SK-N-SH (cell line): ENCODE measurements at places on chromosomes 3 and 15.

DNA sequence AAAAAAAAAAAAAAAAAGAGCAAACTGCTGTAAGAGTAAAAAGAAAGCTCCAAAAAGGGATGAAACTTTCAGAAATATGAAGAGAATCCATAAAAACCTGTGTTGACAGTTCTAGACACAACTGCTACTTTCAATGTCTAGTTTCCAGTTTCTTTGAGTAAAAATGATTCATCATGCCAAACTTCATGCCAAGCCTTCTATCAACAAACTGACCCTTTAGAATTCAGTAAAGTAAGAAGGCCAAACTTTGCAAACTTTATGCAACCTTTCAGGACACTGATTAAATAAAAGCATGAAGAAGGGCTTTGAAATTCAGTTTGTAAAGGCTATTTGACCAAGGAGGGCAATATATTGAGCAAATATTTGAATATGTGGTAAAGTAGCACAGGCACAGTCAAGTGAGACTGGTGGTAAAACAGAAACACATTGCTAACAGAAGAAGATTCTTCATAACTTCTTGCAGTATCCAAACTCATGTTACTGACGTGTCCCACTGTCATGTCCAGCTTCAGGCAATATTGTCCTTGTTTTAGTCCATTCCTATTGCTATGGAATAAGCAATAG is 56.3 kb upstream of the CFAP20DC start:
- DNase-seq: no peak

- DNase-seq: no peak
Measured at GRCh38 chr3:169527507-169527906, 136.0 kb downstream of the MECOM start.

DNA sequence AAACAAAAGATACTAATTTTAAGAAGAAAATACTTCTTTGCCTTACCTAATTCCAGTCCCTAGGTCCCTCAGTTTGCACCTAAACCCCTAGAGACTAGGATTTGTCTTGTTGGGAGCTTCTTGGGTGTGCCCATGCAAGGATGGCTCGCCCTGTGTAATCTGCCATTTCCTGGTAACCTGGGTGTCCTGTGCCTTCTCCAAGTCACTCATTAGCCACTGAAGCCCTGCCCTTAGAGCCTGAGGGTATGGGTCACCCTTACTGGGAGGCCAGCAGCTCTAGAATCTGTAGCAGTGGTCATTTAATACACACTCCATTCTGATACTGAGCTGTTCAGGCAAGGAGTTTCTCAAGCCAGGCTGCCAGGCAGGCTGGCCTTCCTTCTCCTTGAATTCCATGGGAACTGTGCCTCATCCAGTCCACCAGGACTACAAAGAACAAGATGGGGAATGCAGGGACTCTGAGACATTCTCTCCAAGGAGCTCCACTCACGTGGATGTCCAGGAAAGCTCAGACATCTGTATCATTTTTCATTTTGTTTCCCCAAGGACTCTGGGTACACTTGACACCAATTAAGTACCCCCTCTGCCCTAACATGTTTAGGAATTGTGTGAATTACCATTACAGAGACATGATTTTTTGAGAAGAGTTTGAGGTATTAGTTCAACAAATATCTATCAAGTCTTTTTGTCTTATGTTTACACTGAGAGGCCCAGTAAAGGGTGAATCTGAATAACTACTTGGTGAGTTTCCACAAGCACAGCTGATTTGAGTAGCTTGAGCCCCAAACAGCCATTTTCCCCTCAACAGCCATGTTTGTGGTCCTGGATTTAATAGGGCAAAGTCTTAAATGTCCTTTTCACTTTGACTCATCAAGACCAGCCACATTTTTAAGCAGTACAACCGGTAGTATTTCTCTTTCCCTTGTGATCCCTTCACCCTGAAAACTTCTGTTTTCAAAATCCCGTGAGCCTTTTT is 52.6 kb downstream of the ARNT2 start:
- DNase-seq: no peak

DNA sequence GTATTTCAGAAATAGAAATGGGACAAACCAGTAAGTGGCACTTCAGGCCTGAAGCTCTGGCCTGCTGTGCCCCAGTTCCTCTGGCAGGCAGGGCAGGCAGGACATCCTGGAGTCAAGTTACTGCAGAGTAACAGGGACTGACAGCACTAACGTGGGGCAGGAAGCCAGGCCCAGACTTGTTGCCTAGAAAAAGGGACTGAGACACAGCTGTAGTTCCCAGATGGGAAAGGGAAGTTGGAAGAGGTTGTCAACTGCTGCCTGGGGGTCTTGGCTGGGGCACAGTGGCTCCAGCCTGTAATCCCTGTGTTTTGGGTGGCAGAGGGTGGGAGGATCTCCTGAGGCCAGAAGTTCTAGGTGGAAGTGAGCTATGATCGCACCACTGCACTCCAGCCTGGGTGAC is 171.9 kb downstream of the FMN1 start:
- peak; percentile 44 for DNase-seq

DNA sequence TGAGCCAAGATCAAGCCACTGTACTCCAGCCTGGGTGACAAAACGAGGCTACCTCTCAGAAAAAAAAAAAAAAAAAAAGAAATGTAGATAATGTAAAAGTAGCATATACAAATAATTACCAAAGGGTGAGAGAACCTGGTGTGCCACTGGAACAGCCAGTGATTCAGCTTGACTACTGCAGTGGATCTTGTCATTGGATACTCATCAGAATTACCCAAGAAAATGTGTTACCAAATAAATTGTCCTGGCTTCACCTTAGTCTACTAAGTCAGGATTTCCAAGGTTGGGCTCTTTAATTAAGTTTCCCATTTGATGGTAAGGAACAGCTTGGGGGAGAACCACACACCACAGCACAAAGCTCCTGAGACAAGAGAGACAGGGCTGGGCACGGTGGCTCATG is 1.5 kb downstream of the NICN1 start:
- DNase-seq: no peak

GRCh38 chr15:101237251-101237650 is 14.6 kb downstream of the CHSY1 start:
- DNase-seq: no peak

DNA sequence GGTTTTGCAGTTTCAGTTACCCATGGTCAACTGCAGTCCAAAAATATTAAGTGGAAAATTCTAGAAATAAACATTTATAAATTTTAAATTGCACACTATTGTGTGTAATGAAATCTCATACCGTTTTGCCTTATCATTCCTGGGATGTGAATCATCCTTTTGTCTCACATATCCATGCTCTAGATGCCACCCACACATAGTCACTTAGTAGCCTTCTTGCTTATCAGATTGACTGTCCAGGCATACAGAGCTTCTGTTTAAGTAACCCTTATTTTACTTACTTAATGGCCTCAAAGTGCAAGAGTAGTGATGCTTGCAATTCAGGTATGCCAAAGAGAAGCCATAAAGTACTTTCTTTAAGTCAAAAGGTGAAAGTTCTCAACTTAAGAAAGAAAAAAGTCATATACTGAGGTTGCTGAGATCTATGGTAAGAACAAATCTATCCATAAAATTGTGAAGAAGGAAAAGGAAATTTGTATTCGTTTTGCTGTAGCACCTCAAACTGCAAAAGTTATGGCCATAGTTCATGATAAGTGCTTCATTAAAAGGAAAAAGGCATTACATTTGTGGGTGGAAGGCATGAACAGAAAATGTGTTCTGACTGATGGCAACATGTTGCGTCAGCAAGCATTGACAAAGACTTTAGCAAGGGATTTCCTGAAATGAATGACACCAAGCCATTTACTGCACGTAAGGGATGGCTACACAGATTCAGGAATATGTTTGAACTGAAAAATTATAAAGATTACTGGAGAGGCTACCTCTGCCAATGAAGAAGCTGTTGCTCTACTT is 43.8 kb downstream of the SPATA16 start:
- no peak for DNase-seq

- no peak for DNase-seq
Measured at GRCh38 chr15:96324192-96324895, 6.2 kb upstream of the NR2F2 start.

DNA sequence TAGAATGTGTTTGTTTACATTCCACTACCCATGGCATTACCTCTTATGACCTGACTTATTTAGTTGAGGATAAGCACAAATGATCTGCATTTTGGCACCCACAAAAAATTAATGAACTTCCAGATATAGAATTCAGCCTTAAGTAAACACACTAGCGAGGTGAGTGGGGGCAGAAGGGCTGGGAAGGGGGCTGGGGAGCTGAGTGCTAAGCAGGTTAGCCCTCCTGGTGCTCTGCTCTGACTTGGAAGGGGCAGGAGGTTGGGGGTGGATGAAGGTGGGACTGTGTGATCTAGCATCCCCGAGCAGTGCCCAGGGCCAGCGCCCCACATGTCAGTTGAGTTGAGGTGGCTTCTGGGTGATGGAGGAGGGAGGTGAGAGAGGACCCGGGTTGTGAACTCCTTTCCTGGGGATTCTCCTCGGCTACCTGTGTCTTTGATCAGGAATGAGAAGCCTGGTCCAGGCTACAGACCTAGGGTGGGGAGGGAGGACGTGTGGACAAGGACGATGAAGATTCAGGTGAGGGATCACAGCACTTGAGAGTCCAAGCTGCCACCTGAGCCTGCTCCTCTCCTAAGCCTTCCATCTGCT is 178.6 kb upstream of the SMAD3 start:
- no peak for DNase-seq

DNA sequence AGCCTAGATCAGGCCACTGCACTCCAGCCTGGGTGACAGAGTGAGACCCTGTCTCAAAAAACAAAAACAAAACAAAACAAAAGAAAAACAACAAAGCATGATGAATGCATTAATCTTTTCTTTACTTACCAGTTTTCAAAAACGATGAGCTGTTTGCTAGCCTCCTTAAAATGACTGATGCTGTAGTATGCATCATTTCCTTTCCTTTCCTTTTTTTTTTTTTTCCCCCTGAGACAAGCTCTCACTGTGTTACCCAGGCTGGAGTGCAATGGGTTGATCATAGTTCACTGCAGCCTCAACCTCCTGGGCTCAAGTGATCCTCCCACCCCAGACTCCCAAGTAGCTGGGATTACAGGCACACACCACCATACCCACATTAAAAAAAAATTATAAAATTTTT is 202.0 kb downstream of the ADAMTSL3 start:
- DNase-seq: no peak

DNA sequence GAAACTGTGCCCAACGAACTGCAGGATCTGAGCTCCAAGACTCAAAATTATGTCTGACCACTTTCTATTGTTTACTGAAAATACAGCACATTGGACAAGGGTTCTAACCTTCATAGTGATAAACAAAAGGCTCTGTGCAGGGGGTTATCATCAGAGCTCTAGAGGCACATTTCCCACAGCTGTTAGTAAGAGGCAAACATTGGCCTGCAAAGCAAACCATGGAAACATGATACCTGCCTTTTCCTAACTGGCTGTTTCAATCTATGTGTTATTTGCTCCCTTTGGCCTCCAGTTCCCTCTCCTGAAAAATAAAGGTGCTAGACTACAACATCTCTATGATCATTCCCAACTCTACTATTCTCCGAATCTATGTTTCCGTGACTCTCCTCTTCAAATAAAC is 159.7 kb upstream of the ARHGEF26 start:
- no peak for DNase-seq

GRCh38 chr3:128463354-128463753 is 3.3 kb downstream of the DNAJB8 start:
- DNase-seq: no peak

DNA sequence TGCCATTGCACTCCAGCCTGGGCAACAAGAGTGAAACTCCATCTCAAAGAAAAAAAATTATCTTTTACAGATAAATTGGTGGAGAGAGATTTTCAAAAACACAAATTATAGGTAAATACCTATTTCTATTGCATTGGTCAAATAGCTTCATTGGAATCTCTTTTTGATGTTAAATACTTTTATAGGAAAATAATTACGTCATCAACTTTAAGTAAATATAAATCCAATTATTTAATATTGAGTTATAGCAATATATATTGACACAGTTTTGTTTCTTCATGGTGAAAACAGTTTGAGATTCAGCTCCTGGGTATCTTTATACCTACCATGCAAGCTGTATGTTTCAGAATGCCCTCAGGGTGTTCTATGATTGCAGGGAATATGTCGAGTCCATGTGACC is 172.1 kb downstream of the TP63 start:
- no peak for DNase-seq

DNA sequence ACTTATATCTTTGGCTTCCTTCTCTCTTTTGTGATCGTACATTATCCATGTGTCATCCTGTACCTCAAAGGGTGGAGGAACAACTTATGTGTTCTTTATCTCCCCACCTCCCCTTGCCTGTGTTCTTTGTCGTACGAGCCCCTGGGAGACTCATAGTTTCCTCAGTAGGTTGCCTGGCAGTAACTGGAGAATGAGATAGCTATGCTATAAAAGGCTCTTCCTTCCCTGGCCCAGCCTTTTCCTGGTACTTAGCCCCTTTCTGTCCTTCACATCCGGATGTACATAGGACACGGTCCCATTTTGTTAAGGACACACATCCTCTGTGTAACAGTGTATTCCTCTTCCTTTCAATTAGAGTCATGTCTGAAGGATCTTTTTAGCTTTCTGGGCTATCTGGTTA is 32.1 kb downstream of the PLCL2 start:
- DNase-seq: no peak

DNA sequence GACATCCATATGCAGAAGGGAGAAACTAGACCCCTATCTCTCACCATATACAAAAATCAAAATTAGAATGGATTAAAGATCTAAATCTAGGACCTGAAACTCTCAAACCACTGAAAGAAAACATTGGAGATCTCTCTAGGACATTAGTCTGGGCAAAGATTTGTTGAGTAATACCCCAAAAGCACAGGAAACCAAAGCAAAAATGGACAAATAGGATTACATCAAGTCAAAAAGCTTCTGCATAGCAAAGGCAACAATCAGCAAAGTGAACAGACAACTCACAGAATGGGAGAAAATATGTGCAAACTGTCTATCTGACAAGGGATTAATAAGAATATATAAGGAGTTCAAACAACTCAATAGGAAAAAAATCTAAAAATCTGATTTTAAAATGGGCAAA is 54.8 kb downstream of the MYO9A start:
- no peak for DNase-seq

DNA sequence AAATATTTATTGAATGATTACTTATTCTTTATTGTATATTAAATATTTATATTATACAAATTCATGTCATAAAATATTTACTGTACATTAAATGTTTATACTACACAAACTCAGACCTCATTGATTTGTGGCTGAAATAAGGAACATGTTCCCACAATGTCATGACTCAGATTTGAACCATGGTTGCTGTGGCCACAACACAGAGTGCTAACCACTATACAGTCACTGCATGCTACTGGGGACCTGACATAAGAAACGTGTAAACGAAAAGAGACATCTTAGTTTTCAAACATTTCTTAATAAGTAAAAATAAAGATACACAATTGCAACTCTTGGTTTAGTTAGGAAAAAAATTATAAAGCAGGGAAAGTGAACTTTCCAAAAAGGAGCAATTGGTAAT is 99.1 kb upstream of the AGTR1 start:
- DNase-seq: no peak
